NCI-H1436 treated with DMSO at 0.1 percent for 48 hours (cell line): ENCODE measurements at places on chromosomes 7 and 10.

- DNase-seq = no peak
Measured at GRCh38 chr10:74500026-74500704, 326.2 kb upstream of the KAT6B start.

DNA sequence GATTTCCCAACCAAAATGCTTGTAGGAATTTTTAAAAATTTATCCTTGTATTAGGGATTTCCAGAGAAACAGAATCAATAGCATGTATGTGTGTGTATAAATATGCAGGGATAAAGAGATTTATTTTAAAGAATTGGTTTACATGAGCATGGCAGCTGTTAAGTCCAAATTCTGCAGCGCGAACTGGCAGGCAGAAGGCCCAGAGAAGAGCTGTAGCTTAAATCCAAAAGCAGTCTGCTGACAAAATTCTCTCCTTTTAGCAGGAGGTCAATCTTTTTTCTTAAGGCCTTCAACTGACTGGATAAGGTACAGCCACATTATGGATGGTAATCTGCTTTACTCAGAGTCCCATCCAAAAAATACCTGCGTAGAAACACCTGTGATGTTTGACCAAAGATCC, 42.0 kb downstream of the PRR15 start:
- no peak for DNase-seq

- no peak for DNase-seq
Measured at GRCh38 chr10:6795541-6795940, 215.5 kb upstream of the PRKCQ start.

GRCh38 chr7:45000093-45001032, at the start of gene CCM2:
TSS of gene CCM2 (plus strand) at chr7:45000201. CDS start at chr7:45000334, 133 bp downstream.
- DNase-seq = no peak

DNA sequence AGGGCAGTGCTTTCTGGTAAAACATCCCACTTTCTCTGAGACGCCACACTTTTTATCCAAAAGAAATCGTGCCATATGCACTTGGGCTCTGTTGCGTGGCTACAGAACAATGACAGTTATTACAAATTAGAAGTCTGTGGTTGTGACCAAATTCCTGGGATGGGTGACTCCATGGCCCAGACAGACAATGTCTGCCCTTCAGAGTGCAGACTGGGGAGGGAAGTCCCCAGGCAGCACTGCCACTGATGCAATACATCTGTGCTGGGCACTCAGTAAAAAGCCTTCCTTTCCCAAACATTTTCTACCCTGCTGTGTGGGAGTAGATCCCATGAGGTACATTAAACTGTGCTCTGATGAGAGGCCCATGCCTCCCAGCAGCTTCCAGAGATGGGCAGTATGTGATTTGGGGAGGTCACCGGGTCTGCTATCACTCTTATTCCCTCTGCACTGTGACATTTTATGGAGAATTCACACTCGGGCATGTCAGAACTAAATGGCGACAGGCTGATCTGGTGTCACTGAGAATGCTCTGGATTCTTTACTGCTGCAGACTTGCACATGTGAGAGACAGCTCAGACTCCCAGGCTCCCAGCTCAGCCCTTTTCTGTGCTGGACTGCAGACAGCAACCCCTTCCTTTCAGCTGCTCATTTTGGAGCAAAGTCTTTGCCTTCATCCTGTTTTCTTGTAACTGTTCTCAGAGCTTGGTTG, 243.5 kb upstream of the ZNF32 start:
- DNase-seq = no peak

- no peak for DNase-seq
Measured at GRCh38 chr7:158633055-158633956, 45.7 kb upstream of the PTPRN2 start.

- DNase-seq = no peak
Measured at GRCh38 chr10:1213252-1214070, 157.3 kb downstream of the WDR37 start.

GRCh38 chr7:36338256-36338655, 51.4 kb upstream of the ANLN start:
- no peak for DNase-seq

- no peak for DNase-seq
Measured at GRCh38 chr10:13054844-13055243, 45.1 kb upstream of the OPTN start.

GRCh38 chr7:106193661-106194060, 81.5 kb upstream of the SYPL1 start:
- no peak for DNase-seq

GRCh38 chr7:80856769-80857168, 62.1 kb downstream of the SEMA3C start:
- DNase-seq = no peak

- no peak for DNase-seq
Measured at GRCh38 chr10:112202561-112203241, 19.1 kb upstream of the GPAM start.

- no peak for DNase-seq
Measured at GRCh38 chr7:131097662-131098376, 229.9 kb upstream of the MKLN1 start.

DNA sequence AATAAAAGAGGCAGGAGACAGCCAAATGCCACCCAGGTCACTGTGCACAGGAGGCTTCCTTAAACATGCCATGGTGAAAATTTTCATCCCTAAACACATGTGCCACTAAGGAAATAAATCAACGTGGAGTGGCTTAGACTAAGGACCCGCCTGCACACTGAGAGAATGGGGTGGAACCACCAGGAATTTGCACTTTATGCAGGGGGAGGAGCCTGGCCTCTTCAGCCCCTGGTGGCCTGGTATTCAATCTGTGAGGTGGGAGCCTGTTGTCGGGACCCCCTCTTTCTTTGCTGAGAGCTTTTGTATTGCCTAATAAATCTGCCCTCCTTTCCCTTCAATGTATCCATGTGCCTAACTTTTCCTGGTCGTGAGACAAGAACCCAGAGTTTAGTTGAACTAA, 204.6 kb upstream of the NRP1 start:
- DNase-seq = no peak

DNA sequence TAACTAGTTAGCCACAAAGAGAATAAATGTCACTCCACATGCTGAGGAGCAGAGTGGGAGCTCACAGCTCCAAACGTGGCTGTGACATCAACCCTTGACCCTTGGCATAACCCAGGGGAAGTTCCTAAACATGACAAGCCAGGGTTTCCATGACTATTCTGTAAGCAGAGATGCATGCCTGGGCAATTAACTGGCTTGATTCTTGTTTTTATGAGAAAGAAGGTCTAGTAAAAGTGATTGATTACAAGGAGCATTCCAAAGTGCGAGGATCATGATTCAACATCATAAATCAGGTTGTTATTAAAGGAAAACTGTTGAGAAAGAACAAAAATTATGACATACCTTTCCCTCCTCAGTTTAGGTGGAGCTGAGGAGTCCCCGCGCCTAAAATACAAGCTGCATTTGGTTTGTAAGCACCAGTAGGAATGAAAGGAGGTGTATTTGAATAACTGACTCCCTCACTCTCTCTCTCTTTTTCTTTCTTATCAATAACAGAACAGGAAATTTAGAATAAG, 108.4 kb downstream of the SFMBT2 start:
- DNase-seq = no peak

DNA sequence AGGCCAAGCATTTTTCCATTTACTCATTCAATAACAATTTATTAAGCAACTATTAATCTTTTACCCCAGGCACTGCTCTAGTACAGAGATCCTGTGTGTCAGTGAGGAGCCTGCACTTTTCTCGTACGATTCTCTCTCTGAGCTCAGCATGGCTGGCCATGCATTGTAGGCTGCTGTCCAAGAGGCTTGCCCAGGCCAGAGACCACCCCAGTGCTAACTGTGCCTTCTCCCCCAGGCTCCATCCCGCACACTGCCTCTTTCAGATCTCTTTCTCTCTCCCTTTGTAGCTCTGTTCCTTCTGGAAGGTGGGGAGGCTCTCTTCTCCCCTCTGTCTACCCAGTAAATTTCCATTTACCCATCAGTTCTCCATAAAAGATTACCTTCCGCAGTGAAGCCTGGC, 101.0 kb upstream of the IKZF1 start:
- DNase-seq = no peak

DNA sequence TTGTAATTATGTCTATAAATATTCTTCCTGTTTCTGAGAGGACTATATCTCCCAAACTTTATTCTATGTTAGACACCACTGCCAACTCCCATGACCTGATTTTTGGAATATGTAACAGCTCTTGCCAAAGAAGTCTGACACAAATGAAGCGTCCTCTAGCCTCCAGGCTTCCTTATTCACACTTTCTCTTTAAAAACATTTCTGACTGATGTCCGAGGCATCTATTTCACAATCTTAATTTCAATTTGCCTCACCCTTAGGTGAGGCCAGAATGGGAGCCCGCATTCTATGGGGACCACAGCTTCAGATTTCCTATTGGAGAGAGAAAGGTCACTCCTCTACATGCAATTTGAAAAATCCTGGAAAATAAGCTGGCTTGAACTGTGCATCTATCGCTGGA, 873.2 kb downstream of the GATA3 start:
- no peak for DNase-seq

- no peak for DNase-seq
Measured at GRCh38 chr10:58662314-58662713, 149.6 kb downstream of the BICC1 start.

DNA sequence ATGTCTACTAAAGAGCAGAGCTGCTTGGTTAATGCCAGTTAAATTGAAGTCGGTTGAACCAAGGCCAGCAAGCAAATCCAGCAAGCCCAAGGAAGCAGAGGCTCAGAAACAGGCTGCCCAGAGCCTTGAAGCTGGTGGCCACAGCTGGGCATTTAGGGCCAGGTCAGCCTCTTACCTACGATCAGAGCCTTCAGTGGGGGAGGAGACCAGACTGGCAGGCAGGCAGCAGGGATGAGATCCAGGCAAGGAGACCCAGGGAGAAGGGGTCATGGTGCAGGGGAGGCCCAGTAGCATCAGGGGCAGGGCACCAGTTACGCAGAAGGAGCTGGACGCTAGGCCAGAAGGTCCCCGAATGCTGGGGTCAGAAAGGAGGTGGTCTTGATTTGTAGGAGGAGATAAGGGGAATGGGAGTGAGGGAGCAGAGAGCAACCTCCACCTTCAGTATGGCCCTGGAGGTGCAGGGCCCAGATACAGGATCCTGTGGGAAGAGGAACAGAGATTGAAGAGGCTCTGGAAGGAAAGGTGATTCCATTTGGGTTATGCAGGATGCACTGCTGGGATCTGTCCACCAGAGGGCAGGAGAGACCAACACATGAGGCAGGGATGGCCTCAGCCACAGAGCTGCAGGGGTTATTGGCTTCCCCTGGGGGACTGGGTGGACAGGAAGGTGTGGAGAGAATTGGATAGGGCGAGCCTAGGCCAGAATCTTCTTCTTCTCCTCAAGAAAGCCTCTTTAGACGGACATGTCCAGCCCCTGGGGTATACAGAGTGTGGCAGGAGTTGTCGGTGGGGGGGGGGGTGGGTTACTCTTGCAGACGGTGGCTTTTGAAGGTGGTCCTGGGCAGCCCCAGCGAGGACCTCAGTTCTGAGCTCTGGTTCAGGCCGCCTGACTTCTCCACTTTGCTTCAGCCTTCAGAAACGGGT, 132.6 kb upstream of the PODXL start:
- no peak for DNase-seq
